RWPE1 (cell line): ENCODE measurements at places on chromosomes 1 and 21.

- no peak for DNase-seq
Observed at GRCh38 chr1:153547560-153548551, 1.2 kb downstream of the S100A3 start.

- no peak for DNase-seq
Observed at GRCh38 chr21:33059380-33059841, 10.5 kb upstream of the OLIG1 start.

- DNase-seq: no peak
Observed at GRCh38 chr1:19512545-19512944, 27.2 kb upstream of the CAPZB start.

- no peak for DNase-seq
Observed at GRCh38 chr1:240829487-240829886, 217.5 kb upstream of the GREM2 start.

DNA sequence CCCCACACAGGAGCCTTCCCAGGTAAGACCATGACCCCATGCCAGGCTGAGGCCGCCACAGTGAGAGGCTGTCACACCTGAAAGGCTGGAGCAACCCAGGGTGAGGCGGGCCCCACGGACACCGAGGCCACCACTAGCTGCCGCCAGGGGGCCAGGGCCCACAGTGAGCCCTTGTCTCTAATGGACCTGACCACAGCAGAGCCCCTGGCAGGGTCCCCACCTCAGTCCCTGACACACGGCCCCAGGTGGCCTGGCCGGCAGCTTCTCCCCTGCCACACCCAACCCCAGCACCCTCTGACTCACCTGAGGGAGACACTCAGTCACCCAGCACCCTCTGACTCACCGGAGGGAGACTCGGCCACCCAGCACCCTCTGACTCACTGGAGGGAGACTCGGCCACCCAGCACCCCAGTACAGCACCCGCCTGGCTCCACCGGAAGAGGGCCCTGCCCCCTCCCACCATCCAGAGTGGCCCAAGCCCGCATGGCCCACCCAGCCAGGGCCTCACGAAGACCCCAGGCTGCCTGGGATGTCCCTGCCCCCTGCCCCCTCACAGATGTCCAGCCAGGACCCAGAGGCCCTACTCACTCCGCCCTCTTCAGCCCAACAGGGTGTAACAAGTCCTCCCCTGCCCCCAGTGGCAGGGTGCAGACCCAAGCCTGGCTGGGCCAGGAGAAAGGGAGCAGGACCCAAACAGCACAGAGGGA, 4.4 kb downstream of the DVL1 start:
- DNase-seq: peak; percentile 93

DNA sequence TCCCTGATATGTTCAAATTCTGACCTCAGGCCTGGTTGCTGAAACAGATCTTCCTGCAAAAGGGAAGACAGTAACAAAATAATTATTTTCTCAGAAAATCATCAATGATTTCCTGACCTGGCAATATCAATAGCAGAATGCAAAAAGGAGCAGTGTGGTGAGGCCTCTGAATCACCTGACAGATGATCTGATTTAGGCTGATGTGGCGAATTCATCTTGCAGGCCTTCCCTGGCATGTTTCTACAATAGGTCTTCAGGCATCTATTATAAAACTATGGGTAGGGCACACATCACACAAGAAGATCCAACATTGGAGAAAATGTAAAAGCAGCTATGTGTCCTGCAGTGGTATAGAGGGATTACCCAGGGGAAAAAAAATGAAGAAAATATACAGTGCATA, 7.1 kb upstream of the MTF1 start:
- DNase-seq: no peak

- DNase-seq: peak; percentile 23
Observed at GRCh38 chr1:157948312-157949073, 45.0 kb upstream of the KIRREL1 start.

DNA sequence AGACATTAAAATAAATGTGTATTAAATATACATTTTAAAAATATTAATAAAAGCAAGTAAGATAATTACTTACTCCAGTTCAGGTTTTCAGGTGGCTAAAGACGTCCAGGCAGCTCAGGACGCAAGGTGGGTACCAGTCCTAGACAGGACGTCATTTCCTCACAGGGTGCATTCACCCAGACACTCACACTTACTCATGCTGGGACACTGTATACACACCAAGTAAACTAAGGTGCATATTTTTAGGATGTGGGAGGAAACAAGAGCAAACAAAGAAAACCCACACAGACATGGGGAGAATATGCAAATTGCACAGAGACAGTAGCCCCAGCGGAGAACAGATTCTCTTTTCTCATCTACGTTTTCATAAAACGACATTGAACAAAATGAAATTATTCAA, 457.9 kb downstream of the BRINP3 start:
- DNase-seq: no peak

DNA sequence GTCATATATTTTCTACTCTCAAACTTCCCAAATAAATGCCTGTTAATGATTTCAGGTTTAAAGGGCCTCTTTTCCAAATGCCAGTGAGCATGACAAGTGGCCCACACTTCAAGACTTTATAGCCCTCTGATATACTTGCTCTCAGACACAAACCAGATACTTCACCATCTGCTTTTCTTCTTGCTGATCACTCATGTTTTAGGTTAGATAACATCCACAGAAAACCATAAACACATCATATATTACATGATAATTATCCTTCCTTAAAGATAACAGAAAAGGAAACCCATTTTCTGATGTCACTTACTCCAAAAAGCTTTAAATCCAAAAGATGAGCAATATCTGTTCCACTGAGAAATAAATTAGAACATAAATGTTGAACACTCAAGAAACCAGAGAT, 723.5 kb downstream of the LTN1 start:
- no peak for DNase-seq

GRCh38 chr1:95548211-95548610, 314.2 kb downstream of the RWDD3 start:
- no peak for DNase-seq

GRCh38 chr21:32916088-32916487, 109.6 kb upstream of the OLIG2 start:
- no peak for DNase-seq

GRCh38 chr1:228004331-228004855, 2.4 kb upstream of the WNT3A start:
- DNase-seq: no peak

- DNase-seq: no peak
Observed at GRCh38 chr1:153646672-153647345, 11.7 kb upstream of the SNAPIN start.

GRCh38 chr1:224525411-224526040, 90.6 kb upstream of the CNIH3 start:
- no peak for DNase-seq

- DNase-seq: peak; percentile 35
Observed at GRCh38 chr1:9455487-9456234, 83.6 kb upstream of the SLC25A33 start.

GRCh38 chr1:235679644-235680043, 30.1 kb upstream of the GNG4 start:
- DNase-seq: no peak

DNA sequence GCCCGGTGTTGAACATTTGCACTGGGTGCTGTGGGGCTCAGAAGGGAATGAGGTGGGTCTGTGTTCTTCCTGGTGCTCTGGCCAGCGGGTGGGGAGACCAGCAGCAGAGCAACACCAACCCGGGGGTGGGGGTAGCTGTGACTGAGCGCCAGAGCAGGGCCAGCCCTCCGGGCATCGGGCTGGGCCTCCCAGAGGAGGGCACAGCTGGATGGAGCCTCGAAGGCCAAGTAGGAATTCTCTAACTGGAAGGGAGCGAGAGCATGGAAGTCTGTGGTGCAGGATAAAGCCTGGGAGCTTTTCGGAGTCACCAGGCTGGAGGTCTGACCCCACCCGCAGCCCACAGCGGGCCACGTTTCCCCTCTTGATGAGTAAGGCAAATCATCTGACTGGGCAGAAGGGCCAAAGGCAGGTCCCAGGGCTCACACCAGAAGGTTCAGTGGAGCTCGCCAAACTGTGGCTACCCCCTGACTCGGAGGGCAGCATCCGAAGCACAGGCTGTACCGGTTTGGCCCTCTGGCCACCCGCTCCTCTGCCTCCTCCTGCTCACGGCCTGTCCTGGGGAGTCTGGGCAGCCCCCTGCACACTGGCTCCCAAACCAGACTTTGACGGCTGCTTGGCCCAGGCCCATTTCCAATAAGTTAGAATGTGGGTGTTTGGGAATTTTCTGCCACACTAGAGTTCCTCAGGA, 18.8 kb downstream of the SLC1A7 start:
- no peak for DNase-seq

DNA sequence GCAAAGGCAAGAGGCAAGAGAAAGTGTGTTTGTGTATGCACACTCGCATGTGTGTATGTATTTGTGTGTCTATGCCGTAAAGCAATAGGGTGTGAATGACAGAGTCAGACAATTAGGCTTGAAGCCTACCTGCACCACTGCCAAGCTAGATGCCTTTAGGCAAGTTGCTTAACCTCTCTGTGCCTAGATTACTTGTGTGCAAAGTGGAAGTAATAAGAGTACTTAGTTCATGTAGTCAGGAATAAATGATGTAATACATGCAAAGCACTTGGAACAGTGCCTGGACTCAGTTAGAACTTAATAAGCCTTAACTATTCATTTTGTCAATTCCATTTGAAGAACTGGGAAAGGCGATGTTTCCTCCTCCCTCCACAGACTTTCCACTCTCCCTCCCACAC, 31.7 kb downstream of the LAMB3 start:
- DNase-seq: no peak

- DNase-seq: peak; percentile 51
Observed at GRCh38 chr1:11645670-11646265, 8.5 kb downstream of the FBXO2 start.

GRCh38 chr1:224430511-224431113, 4.0 kb downstream of the WDR26 start:
- peak; percentile 49 for DNase-seq

DNA sequence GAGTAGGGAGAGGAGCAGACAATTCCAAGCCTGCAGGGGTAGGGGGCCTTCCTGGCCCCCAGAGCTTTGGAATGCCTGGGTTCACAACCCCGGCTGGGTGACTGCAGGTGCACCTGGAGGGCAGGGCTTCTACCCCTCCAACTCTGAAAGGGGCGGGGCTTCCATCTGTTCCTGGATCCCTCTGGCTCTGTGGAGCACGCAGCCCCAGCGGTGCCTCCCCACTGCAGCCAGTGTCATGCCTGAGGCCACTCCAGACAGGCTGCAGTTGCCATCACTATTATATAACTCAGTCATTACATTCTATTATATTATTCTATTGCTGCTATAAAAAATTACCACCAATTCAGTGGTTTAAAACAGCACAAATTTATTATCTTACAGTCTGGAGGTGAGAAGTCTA, 12.5 kb upstream of the FNBP1L start:
- DNase-seq: no peak

DNA sequence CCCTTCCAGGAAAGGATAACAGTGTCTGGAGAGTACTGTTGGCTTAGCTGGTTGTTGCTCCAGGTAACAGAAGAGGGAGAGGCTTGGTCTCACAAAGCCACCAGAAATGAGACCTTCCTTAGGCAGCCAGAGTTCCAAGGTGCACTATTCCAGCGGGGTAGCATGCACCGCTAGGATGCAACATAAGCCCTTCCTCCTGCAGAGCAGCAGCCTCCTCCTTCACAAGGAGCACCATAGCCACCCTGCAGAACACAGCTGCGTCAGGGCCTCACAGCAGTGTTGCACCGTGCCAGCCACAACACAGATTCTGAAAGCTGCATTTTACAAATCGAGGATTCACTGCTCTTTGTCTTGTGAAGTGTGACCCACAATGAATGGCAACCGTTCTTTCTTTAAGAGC, 142.0 kb downstream of the CLIC6 start:
- DNase-seq: no peak

DNA sequence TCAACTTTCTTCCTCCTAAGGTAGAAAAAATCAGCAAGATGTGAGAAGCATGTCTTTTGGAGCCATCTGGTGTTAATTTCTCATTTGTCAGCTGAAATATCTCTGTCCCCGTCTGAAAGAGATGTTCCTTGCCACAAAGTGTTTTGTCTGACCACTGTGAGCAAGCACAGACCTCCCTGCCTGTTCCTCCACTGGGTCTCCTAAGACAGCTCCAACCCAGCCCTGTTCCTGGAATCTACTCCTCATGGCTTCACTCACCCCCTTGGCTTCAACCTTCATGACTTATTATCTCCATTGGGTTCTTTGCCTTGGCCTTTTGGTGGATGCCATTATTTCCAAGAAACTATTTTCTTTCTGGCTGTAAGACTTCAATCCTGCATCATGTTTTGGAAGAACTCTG, 65.7 kb upstream of the CACHD1 start:
- DNase-seq: no peak

DNA sequence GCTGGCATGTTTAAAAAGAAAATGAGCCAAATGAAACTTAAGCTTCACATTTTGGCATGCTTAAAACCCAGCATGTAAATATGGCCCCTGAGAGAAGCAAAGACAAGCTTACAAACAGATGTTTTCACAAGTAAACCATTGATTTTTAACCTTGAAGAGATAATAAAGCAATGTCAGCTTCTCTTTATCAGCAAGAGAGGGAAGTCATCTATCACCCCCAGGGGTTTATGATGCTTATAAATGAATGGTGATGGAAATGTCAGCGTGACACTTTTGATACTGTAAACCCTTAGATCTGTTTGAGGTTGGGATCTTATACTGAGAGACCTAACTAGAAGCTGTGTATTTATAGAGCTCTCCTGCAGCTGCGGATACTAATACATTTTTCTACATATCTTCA, 471.3 kb downstream of the PLA2G4A start:
- DNase-seq: no peak
